ENCODE measurements at places on chromosomes 1 and 21.

GRCh38 chr1:89884718-89885596, 64.1 kb downstream of the LRRC8D start:
- DNase-seq: no peak

- no peak for DNase-seq
Measured at GRCh38 chr1:229273507-229274232, 2.8 kb downstream of the RAB4A start.

DNA sequence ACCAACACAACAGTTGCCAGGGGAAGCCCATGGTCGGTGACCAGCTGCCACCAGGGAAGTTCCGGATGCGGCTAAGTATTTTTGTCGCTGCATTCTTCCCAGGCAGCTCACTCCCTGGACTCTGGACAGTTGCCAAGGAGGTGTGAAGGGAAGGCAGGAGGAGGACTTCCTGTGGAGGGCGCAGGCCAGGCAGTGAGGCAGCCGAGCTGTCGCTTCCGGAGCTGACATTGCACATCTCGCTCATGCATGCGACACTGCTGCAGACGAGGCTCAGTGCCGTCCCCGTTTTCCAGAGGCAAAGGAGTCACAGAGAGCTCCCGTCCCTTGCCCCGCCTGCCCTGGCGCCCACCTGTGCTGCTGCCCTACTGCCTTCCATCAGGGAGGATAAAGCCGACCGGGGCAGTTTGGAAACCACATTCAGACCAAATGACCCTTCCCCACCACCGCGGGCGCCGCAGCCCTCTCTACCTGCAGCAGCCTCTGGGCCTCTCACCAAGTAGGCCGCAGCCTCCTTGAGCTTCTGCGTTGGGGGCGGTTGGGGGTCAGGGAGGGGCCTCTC, 81.4 kb downstream of the NENF start:
- DNase-seq: no peak

- DNase-seq: no peak
Measured at GRCh38 chr1:184494929-184495328, 108.1 kb downstream of the C1orf21 start.

DNA sequence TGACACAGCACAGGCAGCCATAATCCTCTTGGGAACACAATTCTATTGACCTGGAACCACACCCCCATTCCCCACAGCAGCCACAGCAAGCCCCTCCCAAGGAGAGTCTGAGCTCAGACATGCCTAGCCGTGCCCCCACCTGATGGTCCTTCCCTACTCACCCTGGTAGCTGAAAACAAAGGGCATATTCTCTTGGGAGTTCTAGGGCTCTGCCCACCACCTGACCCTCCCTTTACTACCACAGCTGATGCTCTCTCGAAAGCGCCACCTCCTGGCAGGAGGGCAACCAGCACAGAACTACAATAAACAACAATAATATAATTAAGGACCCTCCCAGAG, 184.8 kb upstream of the COA6 start:
- DNase-seq: no peak

DNA sequence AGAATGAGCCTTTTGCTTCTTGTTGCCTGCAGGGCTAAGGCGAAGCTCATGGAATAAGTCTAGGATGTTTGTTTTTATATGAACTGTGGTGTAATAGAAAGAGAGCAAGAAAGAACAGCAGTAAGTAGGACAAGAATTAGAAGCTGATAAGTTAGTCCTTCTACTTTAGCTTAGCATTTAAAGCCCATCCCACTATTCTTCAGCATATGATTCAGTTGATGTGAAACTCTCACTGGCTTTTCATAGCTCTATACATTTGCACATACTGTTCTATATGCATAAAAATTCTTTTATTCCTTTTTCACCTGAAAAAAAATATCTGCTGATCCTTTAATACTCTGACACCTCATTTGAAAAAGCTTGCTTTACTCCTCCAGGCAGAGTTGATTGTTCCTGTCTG, 712.0 kb downstream of the USP25 start:
- DNase-seq: no peak

- DNase-seq: no peak
Measured at GRCh38 chr1:10498231-10498630, 23.5 kb downstream of the PEX14 start.

DNA sequence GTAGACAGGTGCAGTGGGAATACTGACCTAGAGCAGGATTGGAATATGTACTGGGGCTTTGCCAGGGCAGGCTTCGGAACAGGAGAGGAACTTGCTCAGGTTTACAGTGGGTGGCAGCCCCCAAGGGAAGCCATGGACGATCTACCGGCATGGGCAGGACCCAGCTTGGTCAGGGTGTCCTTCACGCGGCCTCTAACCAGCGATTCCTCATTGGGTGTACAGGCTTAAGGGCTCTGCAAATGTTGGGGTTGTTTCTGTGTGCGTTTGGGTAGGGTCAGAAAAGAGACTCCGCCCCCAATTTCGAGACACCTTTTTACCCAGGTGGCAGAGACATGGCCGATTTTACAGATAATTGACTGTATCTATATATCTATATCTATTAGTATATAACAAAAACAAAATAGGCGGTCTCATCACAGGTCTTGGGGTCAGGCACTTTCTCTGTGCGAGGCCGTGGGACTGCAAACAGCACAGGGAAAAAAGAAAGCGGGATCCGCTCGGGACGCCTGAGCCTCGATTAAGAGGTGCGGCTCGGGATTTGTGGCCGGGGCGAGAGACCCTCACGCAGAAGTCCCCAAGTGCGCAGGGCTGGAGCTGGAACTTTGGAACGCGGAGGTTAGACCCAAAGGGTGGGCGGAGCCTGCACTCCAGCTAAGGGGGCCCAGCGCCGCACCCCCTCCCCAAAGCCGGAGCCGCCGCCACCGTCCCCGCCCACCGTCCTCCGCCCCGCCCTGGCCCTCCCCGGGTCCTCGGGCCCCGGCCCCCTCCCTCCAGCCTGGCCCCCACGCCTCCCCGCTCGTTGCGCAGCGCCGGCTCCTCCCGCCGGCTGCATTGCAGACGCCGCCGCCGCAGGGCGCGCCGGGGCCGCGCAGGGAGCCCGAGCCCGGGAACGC, 67.5 kb upstream of the VAMP3 start:
- no peak for DNase-seq
